ENCODE measurements at places on chromosomes 11 and 22.

DNA sequence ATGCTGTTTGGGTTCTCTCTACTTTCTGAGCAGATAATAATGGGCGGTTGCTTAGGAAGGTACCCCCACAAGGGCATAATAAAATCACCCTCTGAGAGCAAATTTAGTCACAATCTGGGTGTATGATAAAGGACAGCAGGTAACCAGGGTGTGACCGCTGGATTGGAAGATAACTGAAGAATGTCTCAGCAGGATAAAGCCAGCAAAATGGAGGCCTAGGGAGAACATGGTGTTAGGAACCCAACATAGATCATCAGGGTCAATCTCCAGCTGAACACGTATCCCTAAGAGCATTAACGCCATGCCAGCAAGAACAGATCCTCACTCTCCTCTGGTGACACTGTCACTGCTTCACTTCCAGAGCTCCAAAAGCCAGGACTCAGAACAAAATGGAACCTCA, 64.5 kb upstream of the SCUBE2 start:
- no peak for DNase-seq

DNA sequence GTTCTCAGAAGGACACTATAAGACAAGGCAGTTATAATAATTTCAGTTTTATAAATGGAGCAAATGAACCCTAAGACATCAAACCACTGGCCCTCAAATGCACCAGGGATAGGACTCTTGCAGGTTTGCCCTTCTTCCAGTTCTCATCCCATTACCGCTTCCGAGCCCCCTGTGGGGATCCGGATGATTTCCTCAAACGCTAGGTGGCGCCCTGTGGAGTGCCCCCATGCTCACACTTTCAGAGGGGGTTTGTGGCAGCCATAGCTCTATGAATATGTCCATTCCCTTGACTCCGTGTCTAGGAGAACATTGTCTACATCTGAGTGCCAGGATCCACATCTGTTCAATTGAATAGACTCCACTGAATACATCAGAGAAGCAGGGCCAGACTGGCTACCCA, 816.3 kb downstream of the NTM start:
- DNase-seq = no peak

- DNase-seq = no peak
Observed at GRCh38 chr11:116553482-116553881, 219.3 kb downstream of the BUD13 start.

GRCh38 chr11:61967116-61967923, at the start of gene FTH1:
Gene FTH1 (minus strand): TSS chr11:61967634. CDS start chr11:61967425, 209 bp downstream.
- DNase-seq = peak; percentile 92

DNA sequence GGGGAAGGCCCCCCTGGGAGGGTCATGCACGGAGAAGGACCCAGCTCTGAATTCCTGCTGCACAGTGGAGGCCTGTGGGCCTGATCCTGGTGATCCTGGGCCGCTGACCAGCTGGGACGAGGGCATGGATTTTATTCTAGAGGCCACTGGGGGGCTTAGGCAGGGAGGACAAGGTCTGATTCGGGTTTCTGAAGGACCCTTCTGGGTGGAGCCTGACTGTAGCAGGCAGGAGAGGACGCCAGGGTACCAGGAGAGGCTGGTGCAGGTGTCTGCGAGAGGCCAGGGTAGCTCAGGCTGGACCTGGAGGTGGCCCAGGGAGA, 31.3 kb downstream of the MPPED1 start:
- DNase-seq = no peak

DNA sequence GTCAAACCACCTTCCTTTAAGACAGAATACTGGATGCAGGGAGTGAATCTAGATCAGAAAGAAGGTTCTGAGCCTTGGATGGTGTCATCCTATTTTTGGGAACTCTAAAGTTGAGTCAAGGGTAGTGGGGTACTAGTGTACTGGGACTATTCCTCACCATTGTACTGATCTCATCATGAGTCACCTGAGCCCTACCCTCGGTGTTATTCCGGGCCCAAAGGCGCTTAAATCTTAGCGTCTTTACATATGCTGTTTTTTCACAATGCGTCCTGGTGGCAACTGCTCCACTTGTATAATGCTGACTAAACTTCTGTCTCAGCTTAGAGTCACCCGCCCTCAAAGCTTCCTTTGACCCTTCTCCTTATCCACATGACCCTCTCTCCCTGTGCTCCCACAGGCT, 25.3 kb upstream of the PATE1 start:
- DNase-seq = no peak

GRCh38 chr11:134656861-134657540, 245.0 kb upstream of the B3GAT1 start:
- no peak for DNase-seq

- DNase-seq = no peak
Observed at GRCh38 chr22:30460147-30460546, 11.7 kb downstream of the SEC14L3 start.

- no peak for DNase-seq
Observed at GRCh38 chr22:44410451-44410991, 87.5 kb downstream of the RTL6 start.

GRCh38 chr22:19716041-19716828, 1.9 kb downstream of the SEPTIN5 start:
- no peak for DNase-seq

- no peak for DNase-seq
Observed at GRCh38 chr11:113124578-113124977, 163.4 kb downstream of the NCAM1 start.

DNA sequence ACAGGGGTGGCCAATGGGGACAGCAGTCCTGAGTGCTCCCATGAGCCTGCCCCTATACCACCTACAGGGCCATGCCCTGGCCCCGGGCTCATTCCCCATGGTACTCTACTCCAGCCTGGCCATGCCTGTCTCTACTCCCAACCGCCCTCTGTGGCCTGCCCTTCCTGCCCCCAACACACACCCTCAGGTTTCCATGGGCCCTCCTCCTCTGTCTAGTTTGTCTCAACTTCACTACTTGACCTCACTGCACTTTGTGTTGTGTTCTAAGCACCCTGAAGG, 26.3 kb upstream of the RASL10A start:
- DNase-seq = no peak

GRCh38 chr22:37098976-37099591, 10.4 kb downstream of the TMPRSS6 start:
- DNase-seq = no peak

DNA sequence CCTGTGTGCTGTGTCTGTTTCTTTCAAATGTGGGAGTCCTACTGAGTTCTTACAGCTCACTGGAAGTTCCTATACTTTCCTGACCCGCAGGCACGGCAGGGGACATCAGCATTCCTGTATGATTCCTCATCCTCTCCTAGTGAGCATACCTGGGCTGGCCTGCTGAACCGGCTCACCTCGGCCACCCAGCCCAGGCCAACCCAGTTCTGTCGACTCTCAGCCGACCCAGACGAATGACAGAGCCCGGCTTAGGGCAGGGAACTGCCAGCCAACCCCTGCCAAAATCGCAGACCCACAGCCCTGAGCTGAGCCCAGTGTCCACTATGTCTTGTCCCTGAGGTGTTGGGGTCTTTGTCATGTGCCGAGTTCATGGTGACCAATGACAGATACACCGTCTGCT, 339.7 kb downstream of the BRD1 start:
- no peak for DNase-seq

DNA sequence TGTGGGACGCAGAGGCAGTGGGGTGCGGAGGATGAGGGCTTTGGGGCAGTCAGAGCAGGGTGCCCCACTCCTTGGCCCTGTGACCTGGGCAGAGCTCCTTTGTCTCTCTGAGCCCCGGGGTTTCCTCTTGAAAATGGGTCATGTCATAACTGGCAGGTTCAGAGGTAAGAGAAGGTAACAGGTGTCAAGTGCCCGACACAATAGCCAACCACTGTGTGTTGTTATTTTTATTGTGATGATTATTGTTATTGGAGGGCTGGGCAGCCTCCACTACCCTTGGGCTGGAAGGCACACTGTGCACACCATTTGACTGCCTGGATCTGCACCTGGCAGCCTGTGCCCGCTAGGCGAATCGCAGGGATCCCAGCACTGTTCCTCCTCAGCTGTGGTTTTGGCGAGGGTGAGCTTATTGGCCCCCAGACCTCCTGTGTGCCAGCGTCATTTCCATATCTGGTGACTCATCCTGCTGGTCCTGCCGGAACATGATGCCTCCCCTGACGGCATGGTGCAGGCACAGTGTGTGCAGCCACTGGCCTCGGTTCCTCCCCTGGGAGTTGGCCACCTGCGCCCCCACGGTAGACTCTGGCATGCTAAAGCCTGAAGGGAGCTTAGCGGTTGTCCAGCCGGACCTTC, 15.4 kb upstream of the SOX10 start:
- DNase-seq = no peak

DNA sequence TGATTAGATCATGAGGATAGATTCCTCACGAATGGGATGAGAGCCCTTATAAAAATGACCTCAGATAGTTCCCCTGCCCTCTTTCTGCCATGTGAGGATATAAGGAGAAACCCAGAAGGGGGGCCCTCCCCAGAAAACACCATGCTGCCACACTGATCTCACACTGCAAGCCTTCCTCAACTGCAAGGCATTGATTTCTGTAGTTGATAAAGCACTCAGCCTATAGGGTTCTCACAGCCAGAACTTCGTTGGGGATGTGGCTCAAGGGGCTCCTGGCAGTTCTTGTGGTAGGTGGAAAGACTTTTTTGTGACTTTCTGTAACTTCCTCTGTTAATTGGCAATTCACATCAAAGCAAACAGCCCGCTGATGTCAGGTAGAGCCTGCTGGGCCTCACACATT, 108.9 kb downstream of the CD44 start:
- DNase-seq = no peak

- DNase-seq = no peak
Observed at GRCh38 chr11:102177126-102177525, 66.9 kb downstream of the YAP1 start.

- DNase-seq = no peak
Observed at GRCh38 chr11:73293356-73293936, 14.6 kb upstream of the ARHGEF17 start.

DNA sequence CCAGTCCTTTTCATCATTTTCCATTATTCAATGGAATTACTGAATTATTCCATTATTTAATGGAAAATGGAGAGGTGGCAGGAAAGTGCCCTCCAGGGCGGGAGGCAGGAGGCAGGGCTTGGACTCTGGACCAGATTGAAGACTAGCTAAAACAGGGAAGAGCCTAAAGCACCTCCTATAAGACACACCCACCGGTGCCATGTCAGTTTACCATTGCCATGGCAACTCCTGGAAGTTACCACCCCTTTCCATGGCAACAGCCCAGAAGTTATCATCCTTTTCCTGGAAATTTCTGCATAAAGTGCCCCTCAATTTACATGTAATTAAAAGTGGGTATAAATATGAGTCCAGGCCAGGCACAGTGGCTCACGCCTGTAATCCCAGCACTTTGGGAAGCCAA, 443.7 kb downstream of the TBC1D22A start:
- no peak for DNase-seq

- peak; percentile 80 for DNase-seq
Observed at GRCh38 chr11:65274735-65275682, 13.2 kb downstream of the POLA2 start.

- no peak for DNase-seq
Observed at GRCh38 chr11:6576471-6577373, 26.7 kb downstream of the RRP8 start.

GRCh38 chr11:46849631-46850030, 3.6 kb upstream of the CKAP5 start:
- no peak for DNase-seq

GRCh38 chr22:41833369-41834004, 582 bp downstream of the SREBF2 start:
- no peak for DNase-seq

- DNase-seq = no peak
Observed at GRCh38 chr11:42647993-42648392, 663.8 kb upstream of the API5 start.

GRCh38 chr11:12185106-12185690, 74.8 kb downstream of the MICAL2 start:
- no peak for DNase-seq

GRCh38 chr11:104897891-104898684, at the start of gene CASP12:
Gene CASP12 (minus strand): TSS chr11:104898460.
- DNase-seq = peak; percentile 10

- DNase-seq = no peak
Observed at GRCh38 chr11:75964071-75964470, 149.1 kb downstream of the UVRAG start.

- no peak for DNase-seq
Observed at GRCh38 chr11:8017894-8018483, 30.9 kb downstream of the EIF3F start.

DNA sequence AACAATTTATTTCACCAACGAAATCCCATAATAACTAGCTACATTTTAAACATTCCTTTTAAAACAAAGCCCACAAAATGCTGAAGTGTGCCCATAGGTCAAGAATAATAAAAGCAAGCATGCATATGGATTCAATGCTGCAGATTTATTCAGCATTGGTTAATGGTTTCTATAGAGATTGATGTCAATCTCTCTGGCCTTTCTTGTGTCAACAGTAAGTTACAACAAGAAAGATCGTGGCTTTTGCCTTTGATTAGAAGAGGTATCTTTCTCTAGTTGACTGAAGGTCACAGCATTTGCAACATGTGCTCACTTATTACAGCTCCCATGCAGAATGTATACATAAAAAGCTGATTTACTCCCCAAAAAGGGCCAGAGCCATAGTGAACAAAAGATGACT, 1.4 kb upstream of the SOX6 start:
- no peak for DNase-seq

- no peak for DNase-seq
Observed at GRCh38 chr11:106691807-106692365, 326.4 kb downstream of the GUCY1A2 start.

- no peak for DNase-seq
Observed at GRCh38 chr22:38943201-38943600, 14.2 kb upstream of the APOBEC3A start.

GRCh38 chr22:31055117-31055634, 25.9 kb upstream of the SMTN start:
- no peak for DNase-seq

GRCh38 chr11:110338684-110339083, 42.3 kb upstream of the RDX start:
- DNase-seq = no peak

DNA sequence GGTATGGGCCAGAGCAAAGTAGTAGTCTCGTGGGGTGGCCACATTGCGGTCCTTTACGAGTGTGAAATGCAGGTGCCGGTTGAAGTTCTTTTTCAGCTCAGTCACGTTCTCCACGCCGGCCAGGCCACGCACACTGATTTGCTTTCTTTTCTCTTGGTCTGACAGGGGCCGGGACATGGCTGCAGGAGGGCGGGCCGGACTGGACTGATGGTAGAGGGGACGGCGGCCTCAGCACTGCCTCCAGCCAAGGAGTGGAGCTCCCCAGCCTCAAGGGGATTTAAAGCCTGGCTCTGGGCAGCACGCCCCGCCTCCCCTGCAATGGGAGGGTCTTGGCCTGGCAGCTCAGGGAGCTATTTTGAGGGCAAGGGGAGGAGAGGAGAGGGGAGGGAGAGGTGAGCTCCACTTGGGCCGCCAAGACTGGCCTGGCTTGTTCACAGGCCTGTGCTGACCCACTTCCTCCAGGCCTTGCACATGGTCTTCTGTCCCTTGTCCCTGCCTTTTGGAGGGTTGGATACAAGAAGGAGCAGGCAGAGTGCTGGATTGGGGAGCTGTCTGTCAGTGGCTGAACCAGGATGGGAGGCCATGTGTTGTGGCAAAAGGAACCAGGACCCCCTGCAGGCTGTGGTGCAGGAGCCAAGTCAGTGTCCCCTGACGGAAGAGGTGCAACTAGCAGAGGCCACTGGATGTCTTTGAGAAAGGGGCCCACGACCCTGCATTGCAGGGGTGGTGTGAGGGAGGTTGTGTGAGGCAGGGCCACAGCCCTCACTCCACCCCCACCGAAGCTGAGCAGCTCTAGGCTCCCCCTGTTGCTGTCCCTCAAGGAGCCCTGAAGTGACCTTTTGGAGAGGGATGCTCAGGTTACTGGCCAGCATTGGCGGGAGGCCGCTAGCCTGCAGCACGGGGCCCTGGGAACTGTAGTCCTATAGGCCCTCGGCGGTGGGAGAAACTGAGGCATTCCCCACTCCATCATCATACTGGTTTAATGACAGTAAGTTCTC, at the start of gene PYGM:
Gene PYGM (minus strand): TSS at position 253 of the 998 bp plus-strand sequence. CDS start 76 bp downstream, at position 177.
- no peak for DNase-seq
